ENCODE measurements at places on chromosomes 1 and 21.

- no peak for DNase-seq
These were observed 139.4 kb downstream of the POU2F1 start for GRCh38 chr1:167360120-167360519.

DNA sequence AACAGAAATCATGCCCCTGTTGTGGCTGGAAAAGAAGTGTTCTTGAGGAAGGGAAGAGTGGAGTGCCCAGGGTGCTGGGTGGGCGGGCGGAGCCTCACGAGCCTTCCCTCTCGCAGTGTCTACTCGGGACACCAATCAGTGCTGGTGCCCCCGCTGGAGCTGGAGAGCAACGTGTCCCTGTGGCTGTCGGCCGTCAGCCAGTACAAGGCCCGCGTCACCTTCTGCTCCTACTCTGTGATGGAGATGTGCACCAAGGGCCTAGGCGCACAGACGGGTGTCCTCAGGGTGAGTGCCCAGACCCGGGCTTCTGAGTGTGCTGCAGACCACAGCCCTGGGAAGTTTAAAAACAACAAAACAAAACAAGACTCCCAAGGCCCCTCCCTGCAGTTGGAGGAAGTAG, 47.4 kb downstream of the S100B start:
- no peak for DNase-seq

DNA sequence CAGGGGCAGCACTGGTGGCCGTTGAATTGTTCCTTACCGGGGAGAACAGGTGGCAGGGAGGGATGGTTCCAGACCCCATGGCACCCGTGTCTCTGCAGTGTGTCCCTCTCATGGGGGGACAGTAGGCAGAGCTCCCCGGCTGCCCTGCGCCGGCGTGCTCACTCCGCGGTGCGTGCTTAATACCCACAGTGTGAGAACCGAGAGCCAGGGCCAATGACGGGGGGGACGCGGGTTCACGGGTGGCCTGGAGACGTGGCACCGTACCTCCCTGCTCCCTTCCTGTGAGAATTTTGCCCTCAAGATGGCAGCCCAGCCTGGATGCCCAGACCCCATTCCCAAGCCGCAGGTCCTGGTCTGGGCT, 47.1 kb downstream of the PRDM16 start:
- DNase-seq = no peak

DNA sequence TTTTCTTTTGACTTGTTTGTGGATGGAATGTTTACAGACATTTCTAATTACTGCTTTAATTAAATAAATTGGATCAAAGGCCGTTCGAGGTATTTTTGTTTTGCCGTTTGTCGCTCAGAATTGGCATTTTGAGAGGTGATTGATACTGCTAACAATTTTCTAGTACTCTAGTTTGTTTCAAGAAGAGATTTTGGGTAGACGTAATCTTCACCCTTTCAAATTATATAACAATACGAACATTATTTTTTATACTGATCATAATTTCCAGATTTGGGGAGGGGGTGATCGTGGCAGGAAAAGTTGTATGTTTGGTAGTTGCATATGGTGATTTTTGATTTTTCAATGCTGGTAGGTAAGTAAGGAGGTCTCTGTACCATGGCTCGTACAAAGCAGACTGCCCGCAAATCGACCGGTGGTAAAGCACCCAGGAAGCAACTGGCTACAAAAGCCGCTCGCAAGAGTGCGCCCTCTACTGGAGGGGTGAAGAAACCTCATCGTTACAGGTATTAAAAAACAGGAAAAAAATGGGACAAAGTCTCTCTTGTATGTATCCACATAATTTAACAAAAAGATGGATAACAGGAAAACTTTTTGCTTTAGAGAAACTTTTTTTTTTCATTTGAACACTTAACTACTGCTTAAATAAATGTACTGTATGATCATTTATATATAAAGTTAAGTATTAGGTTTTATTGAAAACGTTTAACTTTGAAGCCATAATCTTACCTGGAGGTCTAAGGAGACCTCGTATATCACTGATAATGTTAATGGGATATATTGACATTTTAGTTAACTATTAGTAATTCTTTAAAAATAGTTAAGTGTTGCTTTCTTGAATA, 1.7 kb downstream of the H3-3A start:
- no peak for DNase-seq

All from T-helper 9 cell (primary cell).